ENCODE measurements at places on chromosomes 1 and 21.

- no peak for DNase-seq
Measured at GRCh38 chr1:9441451-9442133, 97.7 kb upstream of the SLC25A33 start.

GRCh38 chr1:71586030-71586429 lies 505.2 kb upstream of the ZRANB2 start:
- no peak for DNase-seq

- no peak for DNase-seq
Measured at GRCh38 chr1:65605621-65606020, 185.2 kb downstream of the LEPR start.

DNA sequence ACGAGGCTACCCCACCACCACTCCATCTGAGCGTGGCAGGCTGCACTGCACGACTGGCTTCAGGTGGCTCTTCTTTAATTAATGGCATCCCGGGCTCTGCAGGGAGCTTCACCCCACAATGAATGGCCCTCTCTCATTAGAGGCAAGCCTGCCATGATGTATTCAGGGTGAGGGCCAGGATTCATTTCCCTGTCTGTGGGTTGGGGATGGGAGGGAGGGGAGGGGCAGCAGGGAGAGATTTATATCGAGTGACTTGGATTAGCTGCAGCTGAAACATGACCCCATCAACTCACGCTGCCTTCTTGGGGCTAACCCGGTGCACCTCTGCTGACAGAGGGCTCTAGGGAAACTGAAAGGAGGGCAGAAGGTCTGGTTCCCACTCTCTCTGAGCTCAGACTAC lies 54.2 kb downstream of the ERI3 start:
- DNase-seq: no peak

- DNase-seq: no peak
Measured at GRCh38 chr1:87829360-87829759, 500.7 kb downstream of the LMO4 start.

DNA sequence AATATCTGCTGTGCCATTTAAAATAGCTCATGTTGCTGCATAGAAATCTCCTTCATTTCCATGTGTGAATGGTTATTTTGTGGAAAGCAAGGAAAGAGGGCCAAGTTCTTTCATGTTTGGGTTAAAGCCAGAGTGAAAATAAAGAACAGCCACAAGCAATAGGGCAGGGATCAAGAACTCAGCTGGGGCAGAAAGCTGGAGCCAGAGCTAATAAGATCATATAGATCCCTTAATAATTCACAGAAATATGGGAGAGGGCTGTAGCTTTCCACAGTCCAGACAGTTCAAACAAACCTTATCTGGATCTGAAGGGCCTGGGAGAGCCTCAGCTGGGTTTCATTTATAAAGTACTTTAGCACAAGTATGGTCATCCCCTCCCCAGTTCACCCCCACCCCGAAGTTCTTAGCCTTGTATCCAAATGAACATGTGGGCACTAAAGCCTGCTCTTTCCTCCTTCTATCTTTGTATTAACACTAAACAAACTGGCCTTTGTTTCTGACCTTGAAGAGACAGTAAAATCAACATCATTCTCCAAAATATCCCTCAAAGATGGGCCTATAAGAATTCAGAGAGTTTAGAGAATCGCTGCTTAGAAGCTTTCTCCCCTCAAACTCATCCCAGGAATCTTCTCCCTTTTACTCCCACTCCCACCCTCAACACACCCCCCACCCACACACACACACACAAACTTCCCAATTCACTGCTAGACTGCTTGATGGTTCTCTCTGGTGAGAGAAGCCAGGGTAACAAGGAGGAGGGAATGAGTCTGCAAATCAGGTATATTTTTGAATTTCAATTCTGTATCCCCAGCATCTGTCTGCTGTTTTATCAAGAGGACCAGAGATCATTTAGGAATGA lies 41.7 kb downstream of the UTP25 start:
- no peak for DNase-seq

DNA sequence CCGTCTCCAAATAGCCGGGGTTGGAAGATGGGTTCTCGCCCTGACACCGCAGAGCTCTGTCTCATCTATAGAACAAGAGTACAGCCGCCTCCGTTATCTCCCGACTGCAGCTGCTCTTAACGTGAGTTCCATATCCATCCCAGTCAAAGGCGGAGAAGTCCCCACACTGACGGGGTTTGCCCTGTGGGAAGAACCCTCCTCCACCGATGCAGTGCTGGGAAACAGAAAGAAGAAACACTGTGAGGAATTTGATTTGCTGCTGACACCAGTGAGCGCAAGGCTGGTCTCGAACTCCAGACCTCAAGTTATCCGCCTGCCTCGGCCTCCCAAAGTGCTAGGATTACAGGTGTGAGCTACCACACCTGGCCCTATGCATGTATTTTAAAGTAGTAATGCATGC lies 9.5 kb downstream of the ITLN2 start:
- no peak for DNase-seq

DNA sequence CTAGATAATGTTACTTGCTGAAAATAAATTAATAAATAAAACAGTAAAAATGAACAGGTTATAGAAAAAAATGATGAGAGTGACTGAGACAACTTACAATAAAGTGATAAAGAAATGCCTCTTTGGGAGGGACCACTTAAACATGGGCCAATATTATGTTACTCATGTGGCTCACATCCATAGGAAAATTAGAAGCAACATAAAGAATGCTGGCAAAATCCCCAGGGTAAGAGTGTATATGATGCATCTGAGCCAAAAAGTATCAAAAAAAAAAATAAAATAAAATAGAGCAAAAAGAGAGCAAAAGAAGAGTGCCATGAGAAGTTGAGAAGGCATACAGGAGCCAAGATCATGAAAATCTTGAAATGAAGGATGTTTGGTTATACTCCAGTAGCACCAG lies 818.0 kb downstream of the LTN1 start:
- no peak for DNase-seq

- peak; percentile 9 for DNase-seq
Measured at GRCh38 chr1:153072806-153073726, 1.7 kb upstream of the SPRR2B start.

GRCh38 chr1:245116131-245116530 lies 38.7 kb upstream of the KIF26B start:
- no peak for DNase-seq

DNA sequence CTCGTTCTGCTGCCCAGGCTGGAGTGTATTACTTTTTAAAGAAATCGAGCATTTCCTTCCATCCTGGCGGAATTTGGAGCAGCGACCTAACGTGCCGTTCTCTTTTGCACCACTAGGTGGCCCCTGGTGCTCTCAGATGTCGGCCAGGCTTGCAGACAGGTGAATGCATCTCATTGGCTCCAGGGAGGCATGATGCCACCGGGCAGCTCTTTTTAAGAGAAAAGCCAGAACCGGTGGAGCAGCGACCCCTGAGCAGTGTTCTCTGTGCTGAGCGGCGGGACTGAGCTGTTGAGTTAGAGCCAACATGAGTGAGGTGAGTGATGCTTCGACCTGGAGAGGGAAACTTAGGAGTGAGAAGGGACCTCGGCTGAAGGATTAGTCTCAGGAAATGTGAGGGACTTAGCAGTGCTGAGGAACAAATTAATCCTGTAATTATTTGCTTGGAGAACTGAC lies at the start of gene PCP4:
PCP4 (plus strand) TSS at position 241 of the 453 bp plus-strand sequence; CDS start at position 305, 64 bp downstream.
- DNase-seq: peak; percentile 53

- DNase-seq: no peak
Measured at GRCh38 chr1:87478231-87478630, 149.6 kb downstream of the LMO4 start.

GRCh38 chr1:202938287-202938925 lies 11.4 kb upstream of the KLHL12 start:
- DNase-seq: peak; percentile 40

DNA sequence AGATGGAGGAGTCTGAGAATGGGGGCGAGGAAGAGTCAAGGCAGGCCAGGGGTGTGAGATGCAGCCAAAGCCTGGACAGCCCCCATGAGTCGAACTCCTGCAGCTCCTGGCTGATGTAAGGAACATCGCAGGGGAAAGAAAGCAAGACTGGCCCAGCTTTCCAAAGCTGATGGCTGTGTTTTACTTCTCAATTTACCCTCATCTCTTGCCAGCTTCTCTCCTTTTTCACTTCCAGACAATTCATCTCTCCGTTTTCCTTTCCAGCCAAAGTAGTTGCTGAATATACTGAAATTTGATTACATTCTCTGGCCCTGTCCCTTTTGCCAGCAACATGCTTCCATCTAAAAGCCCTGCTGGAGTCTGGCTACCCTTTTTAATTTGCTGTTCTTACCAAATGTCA lies 40.0 kb upstream of the UBE2U start:
- DNase-seq: no peak

- DNase-seq: no peak
Measured at GRCh38 chr1:228772516-228773212, 37.4 kb downstream of the RHOU start.

DNA sequence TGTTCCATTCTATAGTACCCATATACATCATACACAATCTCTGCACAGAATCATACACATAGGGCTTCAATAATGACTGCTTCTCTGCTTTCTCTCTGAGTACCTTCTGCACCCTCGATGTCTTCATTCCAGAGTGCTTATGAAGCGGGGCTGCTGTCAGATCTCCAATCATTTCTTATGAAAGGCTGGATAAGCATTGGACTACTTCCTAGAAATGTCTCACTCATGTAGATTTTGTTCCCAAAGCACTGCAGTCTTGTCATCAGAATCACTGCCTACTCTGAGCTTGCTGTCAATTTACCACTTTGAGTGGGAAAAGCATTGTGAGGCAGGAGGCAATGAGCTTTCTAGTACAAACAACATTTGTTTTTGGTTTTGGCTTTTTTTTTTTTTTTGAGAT lies 179.0 kb downstream of the SLC35F3 start:
- no peak for DNase-seq
